CD4-positive, alpha-beta T cell treated with Interferon gamma for 1 hour (primary cell): ENCODE measurements at places on chromosomes 12 and 14.

DNA sequence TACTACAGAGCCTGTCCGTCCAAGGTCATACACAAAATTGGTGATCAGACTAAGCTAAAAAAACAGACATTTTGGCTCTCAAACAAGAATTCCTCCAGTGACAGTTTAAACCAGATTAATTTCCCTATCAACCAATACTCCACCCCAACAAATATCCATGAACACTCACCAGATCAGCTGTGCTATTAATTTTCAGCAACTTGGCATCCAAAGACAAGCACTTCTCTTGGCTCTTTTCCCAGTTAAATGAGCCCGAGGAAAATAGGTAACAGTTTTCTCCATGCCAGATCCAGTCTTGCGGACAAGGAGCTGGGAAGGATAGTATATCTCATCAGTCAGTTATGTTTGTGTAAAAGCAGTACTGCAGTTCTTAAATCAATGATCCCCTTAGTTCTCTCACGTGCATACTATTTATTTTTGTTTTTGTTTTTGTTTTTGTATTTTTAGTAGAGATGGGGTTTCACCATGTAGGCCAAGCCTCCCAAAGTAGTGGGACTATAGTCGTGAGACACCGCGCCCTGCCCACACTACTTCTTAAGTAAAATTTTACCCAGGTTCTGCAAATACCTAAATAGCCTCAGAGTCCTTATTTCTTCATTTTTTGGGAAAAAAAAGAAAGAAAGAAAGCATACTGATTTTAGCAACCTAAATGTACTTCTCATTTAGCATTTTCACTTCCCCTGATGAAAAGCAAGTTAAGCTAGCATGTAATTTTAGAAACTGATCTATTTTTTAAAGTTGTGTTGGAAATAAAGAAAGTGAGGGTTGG lies 11.1 kb downstream of the OLR1 start:
- DNase-seq = no peak

DNA sequence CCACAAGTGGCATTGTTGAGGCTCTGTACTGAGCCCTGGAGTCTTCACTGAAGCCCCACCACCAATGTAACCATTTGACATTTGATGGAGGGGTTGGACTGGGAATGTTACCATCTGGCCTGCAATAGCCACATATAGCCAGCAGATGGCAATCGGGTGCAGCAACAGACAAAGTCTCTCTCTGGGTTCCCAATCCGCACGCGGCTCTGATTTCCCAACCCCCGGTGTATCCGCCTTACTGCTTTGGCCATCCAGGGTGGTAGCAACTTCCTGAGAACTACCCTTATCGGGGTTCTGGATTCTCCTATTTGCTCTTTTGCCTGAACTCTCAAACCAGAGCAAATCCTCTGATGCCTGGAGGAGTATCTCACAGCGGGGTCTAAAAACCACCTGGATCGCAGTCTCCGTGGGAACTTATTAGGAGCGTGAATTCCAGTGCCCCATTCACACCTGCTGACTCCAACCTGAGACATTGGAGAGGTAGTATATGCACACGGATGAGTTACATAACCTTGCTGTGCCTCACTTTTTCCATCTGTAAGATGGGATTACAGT lies 14.2 kb downstream of the VRTN start:
- peak; percentile 58 for DNase-seq

GRCh38 chr12:11652351-11653040 lies 3.0 kb downstream of the ETV6 start:
- DNase-seq = peak; percentile 54

GRCh38 chr12:89968151-89968700 lies 259.6 kb upstream of the ATP2B1 start:
- no peak for DNase-seq

GRCh38 chr14:85634205-85634604 lies 104.3 kb downstream of the FLRT2 start:
- DNase-seq = no peak

DNA sequence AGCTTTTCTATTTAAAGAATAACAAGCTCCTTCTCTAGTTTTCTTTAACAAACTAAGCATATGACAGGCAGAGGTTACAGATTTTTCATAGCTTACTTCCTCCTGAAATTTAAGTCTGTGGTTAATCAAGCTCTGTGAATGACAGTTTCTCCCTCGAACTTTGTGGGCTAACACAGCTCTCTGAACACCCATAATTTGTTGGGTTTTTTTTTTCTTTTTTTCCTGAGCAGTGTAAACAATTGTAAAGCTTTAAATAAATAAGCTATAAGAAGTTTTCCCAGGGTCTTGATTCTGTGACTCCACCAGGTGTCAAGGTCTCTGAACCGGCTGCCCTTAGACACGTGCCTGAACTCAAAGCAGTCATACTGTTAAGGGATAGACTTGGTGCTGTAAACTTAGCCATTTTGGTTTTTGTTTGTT lies 128.1 kb upstream of the AMIGO2 start:
- no peak for DNase-seq

GRCh38 chr12:45914090-45914489 lies 76.3 kb downstream of the SCAF11 start:
- DNase-seq = no peak

DNA sequence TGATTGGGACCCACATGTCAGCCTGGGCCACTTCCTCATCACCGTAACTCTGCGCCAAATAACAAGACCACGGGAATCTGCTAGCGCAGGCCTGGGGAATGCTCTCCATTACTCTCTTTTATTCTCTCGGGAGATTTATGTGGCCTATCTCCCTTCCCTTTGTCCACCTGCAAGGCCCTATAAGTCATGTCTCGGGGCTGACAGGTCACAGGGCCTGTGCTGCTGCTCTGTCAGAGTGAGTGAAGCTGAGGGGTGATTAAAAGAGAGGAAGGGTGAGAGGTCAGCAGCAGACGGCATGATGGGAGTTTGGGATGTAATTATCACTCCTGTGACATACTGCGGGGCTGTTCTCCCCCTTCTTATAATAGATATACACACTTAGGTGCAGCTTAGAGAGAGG lies 26.2 kb upstream of the GPATCH2L start:
- DNase-seq = no peak

DNA sequence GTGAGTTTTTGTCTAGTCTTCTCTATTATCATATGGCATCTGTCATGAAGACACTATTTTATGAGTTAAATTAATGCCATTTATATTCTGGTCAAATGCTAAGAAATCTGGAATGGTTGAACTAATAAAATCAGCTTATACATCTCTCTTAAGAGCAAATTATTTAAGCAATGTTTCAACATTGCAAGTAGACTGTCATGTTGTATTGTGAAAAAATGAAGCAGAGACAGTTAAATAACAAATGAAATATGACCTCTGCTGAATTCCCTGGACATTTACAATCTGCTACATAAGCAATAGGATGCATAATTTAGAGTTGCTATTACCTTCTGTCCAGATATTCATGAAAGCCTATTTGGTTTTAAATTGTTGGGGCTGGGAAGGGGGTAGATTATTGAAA lies 30.6 kb downstream of the NAV3 start:
- DNase-seq = no peak

GRCh38 chr12:10982244-10982643 lies 4.5 kb downstream of the TAS2R50 start:
- peak; percentile 4 for DNase-seq
